SK-N-DZ (cell line): ENCODE measurements at places on chromosomes 16 and 17.

GRCh38 chr17:1192911-1193699 is 13.3 kb upstream of the ABR start:
- DNase-seq: no peak

DNA sequence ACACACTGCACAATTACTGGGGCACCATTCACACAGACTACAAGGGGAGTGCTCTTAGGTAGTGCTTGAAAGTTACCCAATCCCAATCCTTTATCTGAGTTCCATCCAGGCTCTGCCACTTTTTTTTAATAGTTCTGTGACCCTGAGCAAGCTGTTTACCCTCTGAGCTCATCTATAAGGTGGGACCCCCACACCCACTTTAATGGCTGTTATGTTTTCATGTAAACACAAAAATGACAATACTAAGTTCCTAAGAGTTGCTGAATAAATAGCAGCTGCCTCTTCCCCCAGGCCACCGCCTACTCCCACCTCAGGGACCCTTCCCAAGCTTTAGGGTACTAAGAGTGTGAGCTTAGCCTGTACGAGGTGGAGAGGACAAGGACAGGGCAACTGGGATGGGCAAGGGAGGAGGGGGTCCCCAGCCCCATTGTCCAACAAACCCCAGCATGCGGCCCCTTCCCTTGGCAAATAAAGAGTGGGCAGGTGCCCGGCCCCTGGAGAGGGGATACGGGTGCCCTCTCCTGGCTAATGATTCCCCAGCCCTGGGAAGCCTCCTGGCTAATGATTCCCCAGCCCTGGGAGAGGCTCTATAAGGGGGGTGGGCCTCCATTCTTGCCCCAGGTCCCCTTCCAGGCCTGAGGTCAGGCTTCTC is 14.6 kb downstream of the SLC13A2 start:
- DNase-seq: no peak

GRCh38 chr17:66690166-66690565 is 144.8 kb upstream of the CACNG5 start:
- DNase-seq: no peak

- no peak for DNase-seq
Measured at GRCh38 chr16:58037365-58038057, 12.0 kb downstream of the MMP15 start.

DNA sequence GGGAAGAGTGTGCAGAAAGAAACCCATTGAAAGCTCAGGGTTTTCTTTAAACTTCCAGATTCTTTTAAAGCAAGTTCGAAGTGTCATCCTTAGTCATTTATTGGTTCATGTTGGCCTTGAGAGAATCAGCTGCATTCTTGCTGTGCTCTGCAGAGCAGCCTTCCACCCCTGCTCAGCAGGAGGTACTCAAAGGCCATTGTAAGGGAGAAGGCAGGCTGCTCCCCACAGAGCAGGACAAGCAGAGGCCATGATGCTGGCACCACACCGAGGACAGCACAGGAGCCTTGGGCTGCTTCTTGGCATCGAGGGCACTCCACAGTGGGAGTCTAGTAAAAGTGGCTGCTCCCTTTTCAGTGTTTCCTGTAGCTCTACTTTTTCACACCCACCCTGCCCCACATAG is 29.6 kb downstream of the NMT1 start:
- DNase-seq: no peak

- no peak for DNase-seq
Measured at GRCh38 chr16:83338138-83338537, 469.6 kb upstream of the HSBP1 start.

- DNase-seq: no peak
Measured at GRCh38 chr16:68267612-68268405, 3.5 kb downstream of the SLC7A6 start.

DNA sequence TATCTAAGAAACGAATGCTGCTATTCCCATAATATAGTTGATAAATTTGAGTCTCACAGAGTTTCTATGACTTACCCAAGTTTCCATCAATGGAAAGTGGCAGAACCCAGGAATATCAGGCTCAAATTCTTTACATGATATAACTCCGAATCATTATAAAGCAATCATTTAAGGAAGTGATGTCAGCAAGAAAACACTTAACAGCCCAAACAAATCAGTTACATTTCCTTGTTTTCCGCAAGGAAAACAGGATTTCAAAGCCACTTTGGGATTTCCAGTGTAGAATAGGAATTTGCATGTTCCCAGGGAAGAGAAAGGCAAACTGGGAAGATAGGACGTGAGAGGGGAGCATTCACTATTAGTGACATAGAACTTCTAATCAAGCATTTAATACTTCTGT is 311.4 kb upstream of the GOT2 start:
- no peak for DNase-seq

DNA sequence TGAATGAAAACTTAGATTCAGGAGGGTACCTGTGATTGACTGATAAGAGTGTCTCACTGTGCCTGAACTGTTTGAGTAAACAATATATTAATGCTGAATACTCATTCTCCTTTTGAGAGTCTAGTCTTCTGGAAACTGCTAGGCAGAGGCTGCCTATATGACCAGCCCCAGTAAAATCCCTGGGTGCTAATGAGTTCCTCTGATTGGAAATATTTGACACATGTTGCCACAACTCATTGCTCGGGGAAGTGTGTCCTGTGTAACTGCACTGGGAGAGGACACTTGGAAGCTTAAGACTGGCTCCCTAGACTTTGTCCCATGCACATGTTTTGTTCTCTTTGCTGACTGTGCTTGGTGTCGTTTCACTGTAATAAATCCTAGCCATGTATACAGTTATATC is 108.7 kb upstream of the NACA2 start:
- no peak for DNase-seq
